Kidney (tissue), 22 donors: ENCODE measurements at places on chromosomes 13 and 19.

DNA sequence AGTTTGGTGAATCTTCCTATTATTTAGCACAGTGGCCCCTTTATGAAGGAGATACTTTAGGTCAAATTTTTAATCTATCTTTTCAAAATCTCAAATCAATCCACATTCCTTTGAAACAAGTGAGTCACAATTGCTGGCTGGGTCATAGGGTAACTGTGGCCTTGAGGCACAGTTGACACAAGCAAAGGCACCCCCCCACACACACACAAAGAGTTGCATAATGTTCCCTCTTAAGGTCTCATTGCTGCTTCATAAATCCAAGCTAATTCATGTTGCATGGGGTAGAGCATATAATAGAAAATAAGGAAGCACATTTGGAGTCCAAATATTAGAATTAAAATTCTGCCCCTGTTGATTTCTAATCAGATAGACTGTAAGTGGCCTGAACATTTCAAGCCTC lies 171.5 kb downstream of the DLEU7 start:
- no peaks in the 10 kb centered on the region for H3K4me1 ChIP-seq
- no peak overlapping the region for H3K27ac ChIP-seq
- H3K36me3 ChIP-seq, result no peaks in the 10 kb centered on the region
- no peak overlapping the region for H3K4me3 ChIP-seq

GRCh38 chr19:44807652-44808462 lies 1.0 kb upstream of the BCAM start:
- no peak overlapping the region for H3K4me3 ChIP-seq
- H3K27me3 ChIP-seq, result no peaks in the 10 kb centered on the region
- peaks cover 4% of the 10 kb centered on the region for H3K36me3 ChIP-seq

DNA sequence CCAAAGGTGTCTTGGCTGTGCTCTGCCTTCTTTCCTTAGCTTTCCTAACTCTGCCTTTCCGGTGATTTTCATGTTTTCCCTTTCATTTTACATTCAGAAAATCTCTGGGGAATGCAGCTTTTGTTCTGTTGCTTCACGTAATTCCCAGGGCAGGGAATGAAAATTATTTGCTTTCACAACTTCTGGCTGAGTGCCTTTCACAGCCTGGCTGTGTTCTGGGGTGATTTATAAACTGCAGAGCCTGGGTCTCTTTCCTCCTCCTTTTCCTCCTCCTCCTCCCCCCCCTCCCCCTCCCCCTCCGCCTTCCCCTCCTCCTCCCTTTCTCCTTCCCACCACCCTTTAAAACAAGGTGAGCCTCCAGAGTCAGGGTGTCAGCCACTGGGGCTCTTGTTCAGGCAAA lies 84.3 kb downstream of the RNASEH2B start:
- peak; percentile 69 for DNase-seq
- H3K27ac ChIP-seq, result no peak overlapping the region
- H3K4me1 ChIP-seq, result peaks cover 3% of the 10 kb centered on the region
- H3K4me3 ChIP-seq, result peak overlapping the region; percentile 12

GRCh38 chr19:28196961-28197360 lies 1016.0 kb downstream of the UQCRFS1 start:
- no peaks in the 10 kb centered on the region for H3K36me3 ChIP-seq
- H3K27ac ChIP-seq, result no peak overlapping the region
- H3K27me3 ChIP-seq, result no peaks in the 10 kb centered on the region

DNA sequence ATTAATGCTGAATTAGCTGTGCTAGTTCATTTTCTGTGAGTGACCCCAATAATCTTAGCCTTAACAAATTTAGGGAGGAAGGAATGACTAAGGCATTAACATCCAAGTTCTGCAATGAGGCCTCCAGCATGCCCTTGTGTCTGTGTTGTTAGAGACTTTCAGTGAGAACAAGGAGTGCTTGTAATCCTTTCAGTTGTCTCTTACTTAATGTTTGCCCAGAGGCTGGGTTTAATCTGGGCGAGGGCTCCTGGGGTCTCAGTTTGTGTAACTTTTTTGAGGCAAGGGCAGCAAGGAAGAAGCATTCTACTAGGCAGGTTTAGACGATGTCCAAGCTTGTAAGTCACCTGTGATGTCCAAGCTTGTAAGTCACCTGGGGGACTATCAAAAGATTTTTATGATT lies 24.3 kb downstream of the CCNA1 start:
- no peaks in the 10 kb centered on the region for H3K4me1 ChIP-seq
- no peaks in the 10 kb centered on the region for H3K36me3 ChIP-seq
- H3K27me3 ChIP-seq, result no peaks in the 10 kb centered on the region
- H3K27ac ChIP-seq, result no peak overlapping the region

DNA sequence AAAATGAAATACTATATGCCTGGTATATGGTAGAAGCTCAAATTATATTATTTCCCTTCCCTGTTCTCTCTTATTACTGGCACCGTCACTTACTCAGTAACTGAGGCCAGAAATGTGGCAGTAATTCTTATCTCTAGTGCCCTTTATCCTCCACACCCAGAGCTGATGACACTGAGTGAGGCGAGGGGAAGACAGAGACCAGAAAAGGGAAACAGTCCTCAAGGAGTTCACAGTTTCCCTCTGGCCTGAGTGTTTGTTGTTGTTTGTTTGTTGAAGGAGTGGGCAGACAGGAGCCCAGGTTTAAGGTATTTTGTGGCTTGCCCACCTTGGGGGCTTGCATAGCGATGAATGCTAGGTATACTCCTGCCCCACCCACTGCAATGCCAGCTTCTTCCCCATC lies 101.5 kb upstream of the FNDC3A start:
- no peaks in the 10 kb centered on the region for H3K27me3 ChIP-seq
- no peak for DNase-seq
- H3K4me3 ChIP-seq, result no peak overlapping the region
- H3K36me3 ChIP-seq, result no peaks in the 10 kb centered on the region
- H3K4me1 ChIP-seq, result no peaks in the 10 kb centered on the region

GRCh38 chr19:7505288-7505681 lies 10.6 kb upstream of the ZNF358 start:
- no peak for DNase-seq
- no peak overlapping the region for H3K4me3 ChIP-seq
- no peaks in the 10 kb centered on the region for H3K4me1 ChIP-seq
- no peaks in the 10 kb centered on the region for H3K36me3 ChIP-seq
- H3K27ac ChIP-seq, result no peak overlapping the region
- no peaks in the 10 kb centered on the region for H3K27me3 ChIP-seq

DNA sequence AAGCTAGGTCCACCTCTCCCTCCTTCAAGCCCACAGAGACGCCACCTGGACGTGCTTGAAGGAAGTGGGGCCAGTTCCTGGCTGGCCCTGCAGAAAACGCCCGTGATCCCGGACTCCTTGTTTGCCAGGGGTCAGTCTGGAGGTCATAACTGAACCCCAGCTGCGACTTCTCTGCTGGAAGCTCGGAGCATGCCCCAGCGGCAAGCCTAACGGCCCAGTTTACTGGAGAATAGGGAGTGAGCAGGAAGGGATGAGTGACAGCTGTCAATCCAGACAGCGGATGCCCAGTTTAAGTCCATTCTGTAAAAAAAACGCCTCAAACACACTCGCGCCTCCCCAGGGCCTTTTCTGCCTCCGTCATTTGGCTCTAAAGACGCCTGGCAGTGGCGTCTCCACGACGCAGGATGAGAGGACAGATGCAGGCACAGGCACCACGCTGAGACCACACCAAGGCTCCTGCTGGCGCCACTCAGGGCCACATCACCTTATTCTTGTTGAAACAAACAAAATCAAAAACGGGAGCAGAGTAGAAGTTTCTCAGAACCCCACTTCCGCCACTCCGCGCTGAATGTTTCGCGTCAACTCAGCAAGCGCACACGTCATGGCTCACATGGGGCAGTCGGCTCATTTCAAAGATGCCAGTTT lies 57.6 kb downstream of the RASA3 start:
- no peak overlapping the region for H3K4me3 ChIP-seq
- no peaks in the 10 kb centered on the region for H3K27me3 ChIP-seq
- DNase-seq, result peak; percentile 41
- no peaks in the 10 kb centered on the region for H3K36me3 ChIP-seq
- peaks cover 2% of the 10 kb centered on the region for H3K4me1 ChIP-seq

DNA sequence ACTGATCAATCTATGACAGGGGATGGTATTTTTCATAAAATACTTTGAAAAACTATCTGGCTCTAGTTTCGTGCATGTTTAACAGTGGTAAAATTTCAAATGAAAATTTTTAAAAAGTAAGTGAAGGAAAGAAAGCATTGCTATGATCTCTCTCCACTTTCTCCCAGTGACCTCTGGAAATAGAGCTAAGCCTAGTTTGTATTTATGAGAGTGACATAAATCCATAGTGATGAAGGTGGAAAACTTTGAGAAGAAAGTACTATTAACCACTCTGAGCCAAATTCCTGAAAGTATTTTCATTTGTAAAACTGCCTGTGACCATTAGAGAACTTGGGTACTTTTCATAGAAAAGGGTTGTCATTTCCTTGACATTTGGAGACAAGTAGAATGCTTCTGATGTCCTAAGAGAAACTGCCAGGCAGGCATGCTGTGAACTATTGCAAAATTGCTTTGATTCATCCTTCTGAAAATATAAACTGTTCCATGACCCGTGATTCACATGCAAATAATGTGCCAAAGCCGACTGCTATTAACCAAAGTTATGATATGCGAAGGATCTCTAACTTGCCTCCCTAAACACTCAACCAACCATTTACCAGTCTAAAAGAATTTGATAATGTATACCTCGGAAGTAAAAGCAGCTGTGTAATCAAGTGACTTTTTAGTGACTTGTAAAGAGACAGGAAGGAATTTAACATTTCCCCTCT lies 133.2 kb downstream of the VWA8 start:
- DNase-seq, result no peak
- no peak overlapping the region for H3K27ac ChIP-seq

DNA sequence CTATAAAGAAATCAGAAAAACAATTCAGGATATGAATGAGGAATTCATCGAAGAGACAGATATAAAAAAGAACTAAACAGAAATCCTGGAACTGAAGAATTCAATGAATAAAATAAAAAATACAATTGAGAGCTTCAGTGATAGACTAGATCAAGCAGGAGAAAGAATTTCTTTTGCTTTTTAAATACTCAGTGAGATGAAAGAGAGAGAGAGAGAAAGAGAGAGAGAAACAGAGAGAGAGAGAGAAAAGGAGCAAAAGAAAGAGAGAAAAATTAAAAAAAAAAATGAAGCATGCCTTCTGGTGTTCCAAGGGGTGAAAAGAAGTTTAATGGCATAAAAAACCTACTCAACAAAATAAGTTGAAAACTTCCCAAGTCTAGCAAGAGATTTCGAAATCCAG lies 22.0 kb upstream of the SLC7A9 start:
- no peak overlapping the region for H3K27ac ChIP-seq
- H3K4me3 ChIP-seq, result no peak overlapping the region
- no peaks in the 10 kb centered on the region for H3K4me1 ChIP-seq
- DNase-seq, result no peak

GRCh38 chr19:718991-719512 lies 10.3 kb downstream of the PALM start:
- DNase-seq, result peak; percentile 64
- H3K4me3 ChIP-seq, result no peak overlapping the region
- H3K36me3 ChIP-seq, result no peaks in the 10 kb centered on the region

GRCh38 chr19:18784786-18785120 lies 6.4 kb downstream of the COMP start:
- H3K27me3 ChIP-seq, result peaks cover 19% of the 10 kb centered on the region
- no peak overlapping the region for H3K27ac ChIP-seq
- no peaks in the 10 kb centered on the region for H3K36me3 ChIP-seq
- no peak for DNase-seq

GRCh38 chr19:45496349-45496953 lies 396 bp downstream of the RTN2 start:
- H3K27me3 ChIP-seq, result peaks cover 20% of the 10 kb centered on the region
- peak overlapping the region; percentile 41 for H3K4me3 ChIP-seq
- peak; percentile 69 for DNase-seq

GRCh38 chr19:10503002-10503789 lies at the start of gene KEAP1:
Gene KEAP1 (minus strand): TSS chr19:10503356. CDS start chr19:10500033, 3,323 bp downstream.
- peak within 1 kb of the TSS; percentile 86 for H3K4me3 ChIP-seq
- peak within 1 kb of the TSS; percentile 94 for H3K27ac ChIP-seq
- no peaks in the 10 kb centered on the region for H3K4me1 ChIP-seq
- no peaks in the 10 kb centered on the region for H3K27me3 ChIP-seq
- peaks cover 10% of the 10 kb centered on the region for H3K36me3 ChIP-seq
- peak; percentile 60 for DNase-seq

DNA sequence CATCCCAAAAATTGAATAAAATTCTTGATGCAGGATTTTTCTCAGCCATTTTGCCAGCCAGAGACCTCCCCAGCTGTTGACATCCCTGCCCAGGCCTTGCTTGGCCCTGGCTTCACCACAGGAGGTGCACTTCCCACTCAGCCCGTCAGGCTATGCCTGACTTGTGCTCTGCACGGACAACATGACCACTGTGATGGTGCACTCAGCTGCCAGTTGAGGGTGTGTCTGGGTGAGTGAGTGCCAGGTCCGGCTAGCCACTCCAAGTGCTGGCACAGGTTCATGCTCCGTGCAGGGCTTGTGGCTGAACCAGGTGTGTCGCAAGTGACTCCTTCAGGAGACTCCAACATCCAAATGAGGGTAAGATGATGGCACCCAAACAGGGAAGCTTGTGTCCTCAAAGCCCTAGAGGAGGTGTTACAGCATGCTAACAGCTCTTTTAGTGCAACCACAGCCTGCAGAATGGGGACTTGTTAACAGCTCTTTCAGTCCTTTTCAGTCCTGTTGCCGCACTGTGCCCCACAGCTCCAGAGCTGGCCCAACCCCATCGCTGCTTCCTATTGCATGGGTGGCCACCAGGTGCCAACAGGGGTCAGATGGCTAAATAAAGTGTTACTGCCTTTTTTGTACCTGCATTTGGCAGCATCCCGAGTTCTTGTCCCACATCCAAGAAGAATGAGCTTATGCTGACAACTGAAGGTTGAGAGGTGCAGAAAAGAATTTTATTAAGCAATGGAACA lies 380.7 kb downstream of the SLITRK5 start:
- no peak for DNase-seq
- no peak overlapping the region for H3K4me3 ChIP-seq
- H3K4me1 ChIP-seq, result no peaks in the 10 kb centered on the region

- H3K4me3 ChIP-seq, result no peak overlapping the region
- peaks cover 3% of the 10 kb centered on the region for H3K4me1 ChIP-seq
- no peaks in the 10 kb centered on the region for H3K27me3 ChIP-seq
- H3K36me3 ChIP-seq, result no peaks in the 10 kb centered on the region
- peak; percentile 56 for DNase-seq
- H3K27ac ChIP-seq, result no peak overlapping the region
Observed at GRCh38 chr13:113907635-113908617, 44.0 kb upstream of the GAS6 start.

DNA sequence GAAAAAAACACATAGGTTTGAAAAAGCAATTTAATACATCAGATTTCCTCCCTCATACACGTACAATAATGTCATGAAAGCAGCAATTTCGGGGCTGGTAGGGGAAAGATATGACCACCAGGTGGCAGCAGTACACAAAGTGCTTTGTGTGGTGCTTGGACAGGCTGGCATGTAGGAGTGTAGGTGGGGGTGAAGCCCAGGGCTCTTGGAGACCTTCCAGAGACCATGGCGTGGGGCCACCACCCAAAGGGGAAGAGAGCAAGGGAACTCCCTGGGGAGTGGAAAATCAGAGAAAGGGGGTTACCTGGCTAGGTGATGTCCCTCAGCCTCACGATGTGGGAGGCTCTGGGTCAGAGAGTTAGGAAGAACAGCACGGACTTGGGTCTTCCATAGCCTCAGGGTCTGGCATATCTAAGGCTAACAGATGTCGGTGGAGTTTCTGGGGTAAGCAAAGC lies 11.8 kb upstream of the CCNA1 start:
- no peaks in the 10 kb centered on the region for H3K36me3 ChIP-seq
- no peaks in the 10 kb centered on the region for H3K4me1 ChIP-seq
- peak; percentile 67 for DNase-seq
- H3K4me3 ChIP-seq, result no peak overlapping the region
- no peaks in the 10 kb centered on the region for H3K27me3 ChIP-seq
